MM.1S (cell line): ENCODE measurements at places on chromosomes 2 and 18.

GRCh38 chr18:10418836-10419235 lies 35.6 kb upstream of the APCDD1 start:
- DNase-seq: no peak

- no peak for DNase-seq
Measured at GRCh38 chr2:157460897-157461296, 17.0 kb upstream of the CYTIP start.

GRCh38 chr2:175855794-175856453 lies 146.1 kb downstream of the LNPK start:
- DNase-seq: no peak

DNA sequence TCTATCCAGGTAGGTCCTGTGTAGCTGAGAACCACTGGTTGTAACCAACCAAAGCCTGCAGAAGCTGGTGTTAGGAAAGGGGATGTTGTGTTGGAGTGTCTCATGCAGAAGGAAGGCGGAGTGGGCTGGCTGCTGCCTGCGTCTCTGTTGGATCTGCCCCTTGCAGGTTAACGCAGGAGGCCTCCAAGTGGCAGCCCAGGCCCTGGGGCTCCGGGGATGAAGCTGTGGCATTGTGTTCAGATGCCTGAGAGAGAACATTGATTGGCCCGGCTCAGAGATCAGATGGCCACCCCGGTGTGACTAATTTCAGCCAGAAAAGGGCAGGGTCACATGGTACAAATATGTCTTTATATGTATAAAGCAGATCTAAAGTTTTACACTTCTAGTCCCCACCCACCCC lies 216.0 kb downstream of the GLI2 start:
- DNase-seq: no peak

DNA sequence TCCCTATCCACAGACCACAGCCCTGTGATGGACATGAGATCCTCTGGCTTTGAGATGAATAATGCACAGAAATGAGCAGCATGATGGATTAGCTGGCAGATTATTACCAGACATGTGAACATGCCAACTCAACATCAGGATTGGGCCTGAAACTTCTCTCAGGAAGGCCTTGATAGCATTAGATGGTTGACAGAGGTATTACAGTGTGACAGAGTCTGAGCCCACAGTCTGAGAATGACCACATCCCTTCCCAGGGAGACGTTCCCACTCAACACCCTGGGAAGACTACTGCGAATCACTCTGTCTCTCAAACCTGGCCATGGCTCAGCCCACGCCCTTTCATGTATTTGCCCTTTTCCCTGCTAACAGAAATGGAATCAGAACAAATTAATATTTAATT lies 66.9 kb downstream of the BCL11A start:
- DNase-seq: no peak

- DNase-seq: no peak
Measured at GRCh38 chr2:235212501-235213158, 260.8 kb downstream of the SH3BP4 start.

DNA sequence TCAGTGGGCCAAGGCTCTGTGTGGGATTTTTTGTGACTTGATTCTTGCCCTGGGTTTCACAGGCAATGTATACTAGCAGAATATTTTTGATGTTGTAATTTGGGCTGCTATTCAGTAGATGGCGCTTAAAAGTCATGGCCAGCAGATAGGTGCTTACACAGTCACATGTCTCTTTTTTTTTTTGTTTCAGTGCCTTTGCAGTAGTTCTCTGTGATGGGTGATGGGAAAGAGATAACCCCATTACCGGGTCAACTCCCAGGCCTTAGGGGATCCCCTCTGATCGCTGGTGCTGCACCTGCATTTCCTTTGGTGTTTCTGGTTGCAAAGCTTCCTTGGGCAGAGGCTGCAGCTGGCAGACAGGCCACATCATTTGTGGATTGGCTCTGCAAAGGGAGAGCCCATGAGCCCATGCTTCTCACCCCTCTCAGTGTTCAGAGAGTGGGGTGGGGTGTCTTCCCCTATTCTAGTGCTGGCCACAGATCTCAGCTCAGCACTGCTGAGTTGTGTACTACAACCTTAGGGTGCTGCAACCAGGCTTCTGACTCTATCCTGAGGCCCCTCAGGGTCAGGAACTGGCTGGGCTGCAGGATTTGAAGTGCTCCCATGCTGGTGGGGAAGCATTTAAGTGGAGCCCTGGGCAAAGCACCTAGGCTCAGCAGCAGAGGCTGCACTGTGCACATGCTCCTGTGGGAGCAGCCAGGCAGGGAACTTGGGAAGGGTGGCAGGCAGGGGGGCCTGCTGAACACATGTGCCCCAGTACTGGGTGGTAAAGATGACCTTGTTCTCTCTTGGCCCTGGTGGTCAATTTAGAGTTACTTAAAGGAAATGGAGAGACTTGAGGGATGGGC lies 219.8 kb upstream of the SPHKAP start:
- peak; percentile 90 for DNase-seq

GRCh38 chr2:195029804-195030654 lies 627.0 kb upstream of the SLC39A10 start:
- DNase-seq: peak; percentile 15

DNA sequence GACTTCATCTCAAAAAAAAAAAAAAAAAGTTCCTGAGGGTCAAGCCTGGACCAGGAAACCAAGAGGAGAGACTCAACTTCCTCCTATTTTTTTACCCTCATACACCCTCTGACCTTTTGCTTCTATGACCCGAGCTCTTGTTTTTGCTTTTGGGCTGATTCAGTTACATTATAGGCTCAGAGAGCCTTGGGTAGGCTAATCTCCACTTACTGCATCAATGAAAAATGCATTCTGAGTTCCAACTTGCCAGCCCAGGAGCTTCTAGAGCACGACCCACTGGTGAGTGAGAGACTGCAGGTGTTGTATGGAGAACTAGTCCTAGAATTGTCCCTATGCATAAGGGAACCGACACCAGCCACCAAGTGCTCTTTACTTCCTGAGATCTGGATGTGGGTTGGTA lies 91.1 kb downstream of the CABLES1 start:
- no peak for DNase-seq

GRCh38 chr2:69030800-69031428 lies 17.9 kb downstream of the ANTXR1 start:
- no peak for DNase-seq

GRCh38 chr18:11383381-11383780 lies 226.0 kb upstream of the SLC35G4 start:
- no peak for DNase-seq

- DNase-seq: no peak
Measured at GRCh38 chr2:67627456-67628207, 230.5 kb downstream of the ETAA1 start.

- no peak for DNase-seq
Measured at GRCh38 chr18:56204052-56204451, 434.3 kb downstream of the TXNL1 start.

GRCh38 chr2:60604486-60605064 lies 51.1 kb upstream of the BCL11A start:
- no peak for DNase-seq

DNA sequence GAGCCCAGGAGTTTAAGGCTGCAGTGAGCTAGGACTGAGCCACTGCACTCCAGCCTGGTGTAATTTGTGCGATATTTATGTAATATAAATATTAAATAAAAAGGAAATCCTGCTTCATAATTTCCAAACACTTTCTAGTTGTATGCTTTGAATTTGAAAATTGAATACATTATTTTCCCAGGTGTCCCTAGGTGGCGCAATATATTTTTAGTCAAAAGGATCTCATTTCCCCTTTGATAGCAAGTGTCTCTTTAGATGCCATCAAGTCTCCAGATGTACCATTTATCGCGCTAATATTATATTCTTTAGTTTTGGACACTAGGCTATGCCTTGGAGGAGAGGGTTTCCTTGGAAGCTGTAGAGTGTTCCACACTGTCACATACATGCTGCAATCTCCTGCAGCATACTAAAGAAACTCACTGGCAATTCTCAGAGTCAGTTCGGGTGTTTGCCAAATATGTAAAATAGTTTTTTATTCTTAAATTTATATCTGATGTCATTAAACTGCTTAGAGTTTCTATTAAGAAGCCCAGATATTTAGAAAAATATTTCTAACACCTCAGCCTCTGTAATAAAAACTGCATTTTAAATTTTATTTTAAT lies 5.6 kb upstream of the WDR7 start:
- peak; percentile 43 for DNase-seq

- DNase-seq: no peak
Measured at GRCh38 chr18:23580677-23581367, 5.5 kb downstream of the NPC1 start.

GRCh38 chr2:217445723-217446122 lies 557.1 kb downstream of the TNS1 start:
- DNase-seq: no peak

DNA sequence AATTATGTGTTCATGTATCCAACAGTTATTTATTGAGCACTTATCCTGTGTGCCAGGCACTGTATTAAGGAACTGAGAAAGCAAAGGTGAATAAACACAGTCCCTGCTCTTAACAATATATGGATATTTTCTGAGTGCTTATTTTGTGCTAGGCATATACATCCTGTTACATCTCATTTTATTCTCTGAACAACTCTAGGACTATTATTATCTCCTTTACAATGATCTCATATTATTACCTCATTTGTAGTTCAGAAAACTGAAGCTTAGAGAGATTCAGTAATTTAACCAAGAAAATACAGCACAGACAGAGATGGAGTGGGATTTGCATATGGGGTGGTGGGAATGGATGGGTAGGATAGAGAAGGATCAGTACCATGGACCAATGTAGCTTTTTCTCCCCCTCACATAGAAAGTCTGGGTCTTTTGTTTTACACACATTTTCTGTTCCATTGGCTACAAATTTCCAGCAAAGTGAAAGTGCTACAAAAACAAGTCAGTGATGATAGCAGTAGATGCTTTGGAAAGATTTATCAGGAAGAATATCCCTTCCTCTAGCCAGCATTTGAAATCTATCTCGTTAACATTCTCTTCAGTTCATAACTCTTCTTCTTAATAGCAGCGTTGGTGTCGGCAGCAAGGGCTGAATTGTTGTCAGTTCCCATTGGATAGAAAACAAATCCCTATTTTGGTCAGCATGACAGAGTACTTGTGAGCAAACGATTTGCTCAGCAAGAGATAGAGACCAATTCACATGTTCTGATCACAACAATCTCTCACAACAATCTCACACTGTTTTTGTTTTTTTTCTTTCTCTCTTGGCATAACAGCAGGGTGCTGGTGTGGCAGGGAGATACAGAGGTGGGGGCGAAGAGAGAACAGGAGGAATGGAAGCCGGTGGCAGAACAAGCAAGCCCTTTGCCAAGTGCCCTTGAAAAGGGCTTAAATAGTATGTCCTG lies 102.2 kb upstream of the KCTD1 start:
- DNase-seq: no peak

DNA sequence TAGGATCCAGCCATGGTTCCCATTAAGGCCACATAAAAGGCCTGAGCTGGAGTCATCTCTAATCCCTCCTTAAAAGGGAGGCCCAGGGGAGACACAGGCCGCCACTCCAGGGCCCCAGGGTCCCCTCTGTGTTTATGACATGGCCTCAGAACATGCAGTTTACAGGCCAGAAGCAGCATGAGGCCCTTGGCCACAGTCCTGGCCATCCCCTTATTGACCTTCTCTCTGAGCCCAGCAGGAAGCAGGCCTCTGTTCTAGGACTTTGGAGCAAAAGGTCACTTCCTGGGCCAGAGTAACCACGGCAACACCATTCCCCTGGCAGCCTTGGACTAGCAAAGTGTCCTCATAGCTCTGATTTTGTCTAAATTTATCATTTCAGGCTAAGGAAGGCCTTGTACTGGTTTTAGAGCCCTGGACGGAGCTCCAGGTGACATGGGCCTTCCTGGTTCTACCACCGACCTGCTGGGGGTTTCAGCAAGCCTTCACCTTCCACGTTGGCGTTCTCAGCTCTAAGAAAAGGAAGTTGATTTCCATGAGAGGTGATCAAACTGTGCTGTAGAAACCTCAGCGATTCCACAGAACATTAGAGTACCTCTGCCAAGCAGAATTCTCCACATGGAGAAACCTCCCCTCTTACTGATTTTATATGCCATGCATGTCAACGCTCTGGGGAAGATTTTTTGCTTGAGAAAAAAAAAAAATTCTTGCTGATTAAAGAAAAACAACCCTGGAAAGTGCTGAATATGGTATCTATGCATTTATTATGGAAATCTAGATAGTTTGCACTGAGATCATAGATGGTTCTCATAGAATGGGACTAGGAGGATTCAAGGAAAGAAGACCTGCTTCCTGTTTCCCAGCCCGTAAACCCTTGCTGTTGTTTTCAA lies 53.7 kb downstream of the HS1BP3 start:
- DNase-seq: no peak

- peak; percentile 54 for DNase-seq
Measured at GRCh38 chr2:157875641-157876065, 477 bp downstream of the ACVR1 start.

GRCh38 chr2:1041012-1041805 lies 90.6 kb downstream of the SNTG2 start:
- DNase-seq: no peak
